ENCODE measurements at places on chromosomes 6 and 20.
A peak's percentile ranks its signal among the peaks of the same experiment; 100 is the strongest.

GRCh38 chr20:31691646-31692275 lies 30.9 kb downstream of the BCL2L1 start:
- DNase-seq: no peak

GRCh38 chr20:33526769-33527168 lies 36.9 kb downstream of the CBFA2T2 start:
- DNase-seq: no peak

DNA sequence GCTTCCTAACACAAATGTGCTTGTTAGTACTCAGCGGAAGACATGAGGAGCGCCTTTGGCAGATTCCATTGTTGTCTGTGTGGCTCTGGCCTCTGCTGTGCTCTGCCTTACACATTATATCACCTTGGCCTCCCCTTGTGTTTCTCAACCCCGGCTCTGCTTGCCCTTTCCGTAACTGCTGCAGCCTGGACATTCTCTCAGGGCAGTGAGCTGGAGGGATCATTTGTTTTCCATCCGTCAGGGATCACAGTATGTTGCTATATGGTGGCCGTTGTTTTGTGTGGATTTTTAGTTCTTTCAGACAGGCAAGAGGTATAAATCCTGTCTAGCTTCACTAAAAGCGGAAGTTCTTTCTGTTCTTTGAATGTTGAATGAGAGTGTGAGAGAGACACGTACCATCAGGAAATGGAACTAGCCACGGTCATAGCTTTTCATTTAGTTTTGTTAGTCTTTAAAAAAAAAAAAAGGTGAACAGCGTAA lies 175.1 kb downstream of the JARID2 start:
- DNase-seq: no peak

GRCh38 chr20:23366384-23366783 lies 4.4 kb downstream of the GZF1 start:
- no peak for DNase-seq

GRCh38 chr20:23868321-23868720 lies 11.2 kb downstream of the CST5 start:
- DNase-seq: no peak

DNA sequence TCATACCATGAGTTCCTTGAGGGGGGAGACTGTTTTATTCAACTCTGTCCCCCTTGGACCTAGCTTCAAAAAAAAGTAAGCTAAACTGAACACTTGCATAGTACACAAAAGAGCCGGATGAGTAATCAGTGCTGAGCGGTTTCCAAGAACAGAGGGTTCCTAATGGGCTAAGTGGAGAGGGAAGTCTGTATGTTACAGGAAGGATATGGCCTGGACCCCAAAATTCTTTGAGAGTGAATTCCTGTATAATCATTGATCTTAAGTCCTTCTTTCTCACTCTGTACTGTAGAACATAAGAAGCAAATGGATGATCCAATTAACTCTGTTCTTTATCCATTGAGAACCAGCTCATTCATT lies 324.7 kb upstream of the CNR1 start:
- no peak for DNase-seq

- DNase-seq: no peak
Measured at GRCh38 chr6:4774296-4774695, 1.9 kb upstream of the CDYL start.

DNA sequence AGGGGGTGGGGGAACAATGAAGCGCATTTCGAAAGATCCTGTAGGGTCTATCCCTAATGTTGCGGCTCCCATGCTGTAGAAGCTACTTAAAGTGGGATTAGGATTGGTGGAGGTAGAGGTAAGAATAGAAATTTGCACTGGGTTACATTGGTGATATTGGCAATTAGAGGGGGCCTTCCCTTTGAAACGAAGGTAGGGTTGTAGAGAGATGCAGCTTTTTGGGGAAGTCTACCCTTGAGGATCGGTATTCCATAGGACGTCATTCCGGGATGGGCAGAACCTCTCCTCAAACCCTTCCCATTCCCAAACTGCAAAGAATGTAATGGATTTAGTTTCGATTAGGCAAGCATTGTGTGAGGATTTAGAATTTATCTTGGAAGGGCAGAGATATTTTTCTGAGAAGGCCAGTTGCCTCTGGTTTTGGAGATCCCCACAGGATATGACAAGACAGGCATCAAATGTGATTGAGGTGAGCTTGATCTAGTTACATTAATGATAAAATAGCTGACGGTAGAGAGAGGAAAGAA lies 5.4 kb upstream of the ZNFX1 start:
- DNase-seq: no peak

DNA sequence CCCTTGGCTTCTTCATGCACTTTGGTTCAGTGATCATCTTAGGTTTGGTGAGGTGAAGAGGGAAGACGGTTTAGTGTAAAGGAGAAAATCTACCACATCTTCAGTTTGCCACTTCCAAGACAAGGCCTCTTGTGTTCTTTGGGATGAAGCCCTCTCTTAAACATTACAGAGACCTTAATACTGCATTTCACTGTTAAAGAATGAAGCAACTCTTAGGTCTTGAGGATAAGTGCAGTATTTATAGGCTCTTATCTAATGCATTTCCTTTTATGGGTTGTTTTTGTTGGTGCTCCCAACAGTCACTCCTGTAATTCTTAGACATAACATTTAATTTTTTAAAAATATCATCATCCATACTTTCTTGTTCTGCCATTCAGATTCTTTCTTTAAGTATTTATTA lies 139.9 kb upstream of the LAMP5 start:
- DNase-seq: no peak

- no peak for DNase-seq
Measured at GRCh38 chr6:10383331-10384090, 31.4 kb downstream of the TFAP2A start.

DNA sequence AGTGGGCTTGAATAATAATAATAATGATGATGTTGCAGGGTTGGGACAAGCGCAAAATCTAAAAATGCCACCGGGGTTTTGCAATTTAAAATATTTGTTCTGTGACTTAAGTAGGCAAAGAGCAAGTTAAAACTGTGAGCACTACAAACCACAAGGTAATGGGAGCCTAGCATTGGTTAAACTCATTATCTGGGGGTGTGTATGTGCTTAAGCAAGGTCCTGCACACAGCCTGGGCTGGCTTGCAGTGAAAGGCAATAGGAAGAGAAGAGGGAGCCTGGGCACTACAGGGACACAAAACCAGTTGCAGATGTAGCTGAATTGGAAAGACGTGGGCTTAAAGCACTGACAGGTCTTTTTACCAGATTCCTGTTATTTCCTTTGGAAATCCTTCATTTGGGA lies 11.7 kb downstream of the SIM1 start:
- no peak for DNase-seq

DNA sequence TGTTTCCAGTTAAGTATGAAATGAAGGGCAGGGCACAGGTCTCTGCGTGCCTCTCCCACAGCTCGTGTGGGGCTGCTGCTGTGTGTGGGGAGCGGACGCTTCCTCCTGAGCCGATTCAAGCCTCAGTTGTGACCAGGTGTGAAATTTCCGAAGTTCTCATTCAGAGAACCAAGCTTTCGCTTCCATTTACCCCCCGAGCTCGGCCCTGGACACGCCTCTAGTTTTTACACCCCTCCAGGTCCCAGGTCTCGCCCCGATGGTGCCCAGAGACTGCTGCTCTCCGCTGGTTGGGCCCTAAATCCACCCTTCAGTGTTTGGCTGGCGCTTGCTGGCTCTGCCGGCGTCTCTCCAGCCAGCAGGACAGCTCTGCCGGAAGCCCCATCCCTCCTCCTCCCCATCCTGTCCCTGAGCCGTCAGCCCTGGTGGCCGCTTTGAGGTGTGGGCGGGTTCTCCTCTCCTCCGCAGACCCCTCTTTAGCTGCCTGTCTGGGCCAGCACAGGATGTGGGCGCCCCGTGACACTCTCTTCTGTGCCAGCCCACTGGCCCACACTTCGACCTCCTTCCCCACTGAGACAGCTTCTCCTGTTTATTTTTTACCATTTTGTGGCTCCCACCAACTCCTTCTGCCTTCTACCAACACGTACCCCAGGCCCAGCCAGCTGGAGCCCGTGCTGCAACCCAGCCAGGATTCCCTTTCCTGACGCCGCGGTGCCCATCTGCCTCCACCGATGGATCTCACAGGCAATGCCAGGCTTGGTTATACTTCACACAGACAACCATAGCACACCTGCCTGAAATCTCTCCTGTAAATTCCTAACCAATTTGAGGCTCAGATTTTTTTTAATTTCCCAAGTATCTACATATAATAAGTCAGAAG lies 142.8 kb downstream of the DLL1 start:
- DNase-seq: peak; percentile 59

GRCh38 chr20:50537546-50538201 lies 27.5 kb downstream of the PTPN1 start:
- DNase-seq: no peak

DNA sequence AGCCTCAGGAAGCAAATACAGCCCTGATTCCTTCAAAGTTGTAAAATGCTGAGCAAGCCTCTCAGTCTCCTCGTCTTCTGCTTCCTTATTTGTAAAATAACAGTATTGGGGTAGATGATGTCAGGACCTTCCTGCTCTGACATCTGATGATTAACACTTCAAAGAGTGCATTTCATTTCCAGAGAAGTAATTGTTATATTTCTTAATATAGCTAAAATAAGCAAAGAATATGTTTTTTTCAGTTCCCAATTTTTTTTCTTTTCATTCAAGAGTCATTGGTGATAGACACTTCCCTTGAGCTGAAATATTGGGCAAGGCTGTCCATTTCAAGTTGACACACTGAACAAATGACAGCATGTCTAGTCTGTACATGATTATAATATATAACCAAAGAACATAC lies 53.4 kb downstream of the SLX4IP start:
- no peak for DNase-seq

DNA sequence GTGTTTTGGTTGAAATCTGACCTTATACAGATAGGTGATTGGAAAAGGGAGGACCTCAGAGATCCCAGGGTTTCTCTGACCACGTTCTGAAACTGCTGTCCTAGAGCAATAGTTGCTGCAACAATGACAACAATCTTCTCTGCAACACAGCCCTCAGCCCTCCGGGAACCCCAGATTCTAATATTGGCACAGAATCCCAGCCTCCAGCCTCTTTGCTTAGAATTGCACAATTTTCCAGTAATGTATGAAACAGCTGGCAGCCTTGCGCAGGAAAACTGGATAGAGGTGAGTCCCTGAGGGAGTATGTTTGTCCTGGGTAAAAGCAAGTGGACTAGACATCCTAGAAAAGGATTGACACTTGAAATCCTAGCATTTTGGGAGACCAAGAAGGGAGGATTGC lies 30.4 kb upstream of the PNRC1 start:
- DNase-seq: peak; percentile 57

GRCh38 chr6:13681305-13682061 lies 30.2 kb downstream of the RANBP9 start:
- DNase-seq: no peak

GRCh38 chr6:41939848-41940758 lies 1.5 kb downstream of the CCND3 start:
- peak; percentile 46 for DNase-seq

GRCh38 chr6:151722342-151722741 lies 85.1 kb upstream of the ESR1 start:
- no peak for DNase-seq

DNA sequence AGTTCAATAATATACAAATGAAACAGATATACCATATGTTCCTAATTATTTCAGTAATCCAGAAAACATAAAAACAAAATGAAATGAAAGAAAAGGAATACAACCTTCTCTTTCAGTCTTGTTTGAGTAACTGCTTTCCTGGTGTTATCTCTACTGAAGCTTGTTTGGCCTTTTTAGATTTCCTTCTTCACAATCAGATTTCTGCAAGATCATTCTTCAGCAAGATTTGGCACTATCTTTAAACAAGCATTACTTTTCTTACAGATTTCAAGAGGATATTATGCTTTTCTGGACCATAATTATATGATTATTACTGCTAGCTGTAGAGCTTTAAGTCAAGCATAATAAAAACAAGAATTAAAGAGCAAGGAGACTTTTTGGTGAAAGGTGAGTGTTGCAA lies 120.2 kb downstream of the MYB start:
- DNase-seq: no peak

DNA sequence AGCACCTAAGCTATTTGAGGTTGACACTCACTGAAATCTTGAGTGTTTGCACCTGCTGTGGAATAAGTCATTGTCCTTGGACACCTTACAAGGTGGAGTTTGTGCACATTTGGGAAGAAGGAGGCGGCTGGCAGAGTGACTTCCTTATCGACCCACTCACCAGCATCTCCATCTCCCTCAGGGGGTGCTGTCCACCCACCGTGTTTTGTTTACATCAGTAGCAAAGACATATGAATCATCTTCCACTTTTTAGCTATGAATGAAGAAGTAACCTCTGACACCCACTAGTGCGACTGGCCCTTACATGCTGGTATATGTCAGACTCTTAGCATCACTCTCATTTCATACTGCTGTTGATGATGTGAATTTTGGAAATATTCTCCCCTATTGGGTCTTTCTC lies 119.5 kb upstream of the SGK1 start:
- no peak for DNase-seq

- no peak for DNase-seq
Measured at GRCh38 chr6:151101816-151102694, 137.7 kb upstream of the AKAP12 start.

DNA sequence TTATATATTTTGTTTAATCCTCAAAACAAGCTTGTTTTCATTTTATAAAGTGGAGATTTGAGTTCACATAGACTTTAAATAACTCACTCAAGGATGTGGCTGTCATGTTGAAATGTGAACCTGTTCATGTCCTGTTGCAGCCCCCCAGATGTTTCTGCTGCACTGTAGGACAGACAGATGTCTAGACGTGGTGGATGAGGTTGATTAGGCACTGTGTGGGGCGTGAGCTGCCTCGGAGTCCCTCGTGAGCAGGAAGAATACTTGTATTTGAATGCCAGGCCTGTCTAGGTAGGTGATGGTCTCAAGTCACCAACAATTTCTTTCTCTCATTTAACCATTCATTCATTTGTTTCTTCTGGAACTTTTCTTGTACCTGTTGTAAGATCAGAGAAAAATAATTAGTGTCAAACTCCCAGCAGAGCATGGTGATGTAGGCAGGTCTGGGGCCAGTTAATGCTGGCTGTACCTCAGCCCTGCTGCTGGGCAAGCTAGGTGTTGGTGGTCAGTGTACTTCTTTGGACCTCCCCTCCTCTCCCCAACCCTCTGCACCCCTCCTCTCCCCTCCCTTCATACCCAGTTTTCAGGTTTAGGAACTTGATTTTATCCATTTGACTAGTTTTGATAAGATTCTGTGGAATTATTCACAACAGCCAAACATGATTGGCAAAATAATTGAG lies 34.0 kb downstream of the AFDN start:
- DNase-seq: no peak

- DNase-seq: no peak
Measured at GRCh38 chr20:2429051-2429450, 41.5 kb downstream of the SNRPB start.

DNA sequence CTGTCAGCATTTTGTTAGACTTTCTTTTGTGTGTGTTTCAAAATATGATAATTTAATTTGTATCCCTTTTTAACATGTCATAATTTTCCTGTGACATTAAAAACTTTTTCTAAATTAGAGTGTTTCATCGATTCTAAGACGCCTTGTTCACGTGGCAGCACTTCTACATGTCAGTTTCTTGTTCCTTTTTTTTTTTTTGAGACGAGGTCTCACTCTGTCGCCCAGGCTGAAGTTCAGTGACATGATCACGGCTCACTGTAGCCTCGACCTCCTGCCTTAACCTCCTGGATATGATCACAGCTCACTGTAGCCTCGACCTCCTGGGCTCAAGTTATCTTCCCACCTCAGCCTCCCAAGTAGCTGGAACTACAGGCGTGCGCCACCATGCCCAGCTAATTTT lies 27.6 kb upstream of the ADRM1 start:
- DNase-seq: no peak

Data from femur (tissue), 1 donor.